AG04450 (cell line): ENCODE measurements at places on chromosomes 16 and 17.

- no peak for DNase-seq
These were observed 7.1 kb downstream of the ALKBH5 start for GRCh38 chr17:18190628-18191235.

DNA sequence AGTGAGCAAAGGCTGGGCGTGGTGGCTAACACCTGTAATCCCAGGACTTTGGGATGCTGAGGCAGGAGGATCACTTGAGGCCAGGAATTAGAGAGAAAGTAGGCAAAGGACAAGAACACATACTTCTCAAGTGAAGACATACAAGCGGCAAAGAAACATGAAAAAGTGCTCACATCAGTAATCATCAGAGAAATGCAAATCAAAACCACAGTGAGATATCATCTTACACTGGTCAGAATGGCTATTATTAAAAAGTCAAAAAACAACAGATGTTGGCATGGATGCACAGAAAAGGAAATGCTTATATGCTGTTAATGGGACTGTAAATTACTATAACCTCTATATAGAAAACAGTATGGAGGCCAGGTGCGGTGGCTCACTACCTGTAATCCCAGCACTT, 12.2 kb upstream of the SLX4 start:
- no peak for DNase-seq

DNA sequence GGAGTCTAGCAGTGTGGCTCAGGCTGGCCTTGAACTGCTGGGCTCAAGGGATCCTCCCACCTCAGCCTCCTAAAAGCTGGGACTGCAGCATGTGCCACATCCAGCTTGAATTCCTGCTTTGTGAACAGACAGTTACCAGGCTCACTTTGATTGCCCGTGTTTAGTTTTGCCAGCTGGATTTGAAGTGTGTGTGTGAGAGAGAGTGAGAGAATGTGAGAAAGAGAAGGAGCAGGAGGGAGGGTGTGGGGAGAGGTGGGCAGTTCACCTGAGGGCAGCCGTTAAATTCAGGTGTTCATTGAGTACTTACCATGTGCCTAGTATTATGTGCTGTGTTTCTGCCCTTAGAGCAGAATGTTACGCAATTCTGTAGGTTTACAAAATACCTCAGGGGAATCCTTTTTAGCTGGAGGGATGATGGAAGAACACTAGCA, 4.7 kb downstream of the DUSP14 start:
- DNase-seq = no peak

DNA sequence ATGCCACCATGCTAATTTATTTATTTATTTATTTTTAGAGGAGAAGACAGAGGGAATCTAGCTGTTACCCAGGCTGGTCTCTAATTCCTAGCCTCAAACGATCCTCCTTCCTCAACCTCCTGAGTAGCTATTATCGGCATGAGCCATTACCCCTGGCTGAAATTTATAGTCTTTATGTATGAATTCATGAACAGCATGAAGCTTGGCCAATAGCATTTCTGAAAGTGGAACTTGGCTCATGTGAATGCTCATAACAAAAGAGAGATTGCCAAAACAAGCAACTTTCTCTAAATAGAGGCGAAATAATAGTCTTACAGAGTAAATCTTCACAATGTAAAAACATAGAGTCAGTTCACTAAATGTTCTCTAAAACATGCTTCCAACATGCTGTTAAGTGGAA, 30.1 kb upstream of the SMURF2 start:
- no peak for DNase-seq

GRCh38 chr17:75075597-75076336, 12.0 kb upstream of the SLC16A5 start:
- no peak for DNase-seq

GRCh38 chr17:11618861-11619566, 20.7 kb downstream of the DNAH9 start:
- DNase-seq = no peak

DNA sequence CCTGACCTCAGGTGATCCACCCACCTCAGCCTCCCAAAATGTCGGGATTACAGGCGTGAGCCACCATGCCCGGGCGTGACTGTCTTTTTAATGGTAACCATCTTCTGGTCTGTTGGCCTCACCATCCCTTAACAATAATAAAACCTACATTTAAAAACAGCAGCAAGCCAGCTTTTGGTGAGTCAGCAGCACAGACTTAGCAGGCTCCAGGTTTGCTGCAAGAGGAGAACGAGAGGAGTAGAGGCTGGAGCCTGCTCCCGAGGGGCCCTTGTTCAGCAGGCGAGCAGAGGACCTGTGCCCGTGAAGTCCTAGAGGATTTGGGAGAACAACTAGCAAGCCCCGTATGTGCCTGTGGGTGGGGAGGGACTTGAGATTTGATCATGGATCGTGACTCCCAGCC, 35.7 kb downstream of the MYH13 start:
- no peak for DNase-seq

GRCh38 chr17:55162556-55162946, 102.2 kb upstream of the HLF start:
- DNase-seq = no peak

DNA sequence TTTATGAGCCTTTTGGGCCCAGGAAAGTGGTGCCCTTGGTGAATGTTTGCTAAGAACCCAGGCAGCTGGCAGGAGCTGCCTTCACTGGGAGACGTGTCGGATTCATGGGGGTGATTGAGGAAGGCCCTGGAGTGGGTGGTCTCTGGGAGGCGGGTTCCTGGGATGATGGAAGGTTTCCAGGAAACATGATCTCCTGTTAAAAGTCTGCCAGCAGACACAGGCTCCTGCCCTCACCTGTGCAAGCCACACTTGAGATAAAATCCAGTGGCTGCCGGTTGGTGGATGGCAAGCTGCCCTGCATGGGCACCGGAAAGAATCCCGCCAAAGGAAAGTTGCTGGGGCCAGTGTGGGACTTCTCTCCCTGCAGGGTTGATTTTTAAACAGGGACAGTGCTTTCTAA, 189.0 kb upstream of the CIBAR2 start:
- DNase-seq = no peak

DNA sequence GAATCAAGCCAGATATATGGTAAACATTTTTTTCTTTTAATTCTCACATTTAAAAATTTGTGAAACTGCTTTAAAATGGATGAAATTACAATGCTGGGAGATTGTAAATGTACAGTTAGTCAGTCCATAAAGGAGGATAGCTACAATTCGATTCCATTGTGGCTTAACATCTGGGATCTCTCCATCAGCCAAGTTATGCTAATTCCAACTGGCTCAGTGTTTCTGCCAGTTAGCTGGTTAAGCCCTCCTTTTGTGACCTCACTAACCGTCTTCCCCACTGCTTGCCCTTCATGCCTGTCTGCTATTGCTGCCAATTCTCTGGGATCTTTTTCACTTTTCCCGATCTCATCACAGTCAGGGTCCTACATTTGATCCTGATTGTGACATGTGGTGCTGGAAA, 1347.6 kb downstream of the CDH11 start:
- DNase-seq = no peak

GRCh38 chr16:17273142-17273561, 197.6 kb downstream of the XYLT1 start:
- peak; percentile 76 for DNase-seq

- no peak for DNase-seq
These were observed 91.3 kb upstream of the SEC14L1 start for GRCh38 chr17:77049440-77049839.

- DNase-seq = no peak
These were observed 86.7 kb downstream of the RMI2 start for GRCh38 chr16:11431915-11432465.

DNA sequence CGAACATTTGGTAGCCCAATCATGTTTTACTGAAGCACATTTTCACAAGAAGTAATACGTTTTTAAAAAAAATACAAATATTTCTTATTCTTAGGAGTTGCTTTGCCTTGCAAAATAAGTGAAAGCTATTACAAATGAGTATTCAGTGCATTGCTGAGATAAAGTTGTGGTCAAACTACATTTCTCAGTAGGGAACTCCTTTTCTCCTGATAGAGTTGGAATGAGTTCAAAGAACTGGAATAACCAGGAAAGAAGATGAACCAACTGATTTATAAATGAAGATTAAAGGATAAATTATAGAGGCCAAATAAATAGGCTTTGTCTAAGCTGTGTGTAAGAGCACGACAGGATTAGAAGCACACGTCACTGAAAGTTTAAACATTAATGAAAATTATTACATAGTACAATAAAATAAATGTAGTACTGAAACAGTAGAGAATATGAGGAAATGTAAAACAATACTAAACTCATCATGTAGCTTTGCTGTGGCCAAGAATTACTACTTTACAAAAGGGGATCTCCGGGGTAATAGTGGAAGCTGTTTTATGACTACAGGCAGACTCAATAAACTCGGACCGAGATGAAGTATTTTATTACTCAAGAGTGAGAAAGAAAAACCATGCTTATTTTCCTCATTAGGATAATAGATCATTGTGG, 73.6 kb downstream of the KCNJ2 start:
- DNase-seq = no peak

DNA sequence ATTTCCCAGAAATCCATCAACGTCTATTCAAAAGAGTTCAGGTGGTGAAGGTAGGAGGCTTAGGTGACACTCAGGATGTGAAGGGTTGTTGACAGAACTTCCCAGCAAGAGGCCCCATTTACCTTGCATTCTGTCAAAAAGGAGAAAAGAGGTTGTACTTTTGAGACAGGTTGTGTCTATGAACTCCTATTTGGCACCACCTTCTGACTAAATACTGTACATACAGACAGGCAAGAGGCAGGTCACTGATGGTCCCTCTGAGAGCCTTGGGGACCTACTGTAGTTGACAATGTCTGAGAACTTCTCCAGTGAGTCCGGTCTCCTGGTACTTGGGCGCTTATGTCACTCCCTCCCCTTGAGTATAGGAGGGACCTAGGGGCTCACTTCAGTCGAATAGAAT, 479.3 kb upstream of the ZFHX3 start:
- DNase-seq = no peak

- DNase-seq = no peak
These were observed 338.9 kb downstream of the CA10 start for GRCh38 chr17:51819341-51820219.

DNA sequence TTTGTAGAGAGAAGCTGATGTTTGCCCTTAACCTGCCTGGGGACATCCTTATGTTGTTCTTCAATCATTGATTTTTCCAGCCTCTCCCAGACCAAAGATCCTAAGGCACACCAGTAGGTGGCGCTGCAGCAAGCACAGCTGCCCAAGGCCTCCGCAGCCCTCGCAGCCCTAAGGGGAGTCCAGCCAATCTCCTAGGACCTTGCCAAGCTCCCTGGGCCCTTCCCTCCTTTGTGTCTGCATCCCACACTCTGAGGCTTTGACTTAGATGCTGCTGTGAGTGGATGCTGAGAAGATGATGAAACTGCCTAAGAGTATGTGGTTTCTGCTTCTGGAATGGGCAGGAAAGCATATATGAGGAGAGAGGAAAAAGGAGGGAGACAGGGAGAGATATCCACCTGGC, 47.1 kb downstream of the SPACA3 start:
- DNase-seq = no peak

DNA sequence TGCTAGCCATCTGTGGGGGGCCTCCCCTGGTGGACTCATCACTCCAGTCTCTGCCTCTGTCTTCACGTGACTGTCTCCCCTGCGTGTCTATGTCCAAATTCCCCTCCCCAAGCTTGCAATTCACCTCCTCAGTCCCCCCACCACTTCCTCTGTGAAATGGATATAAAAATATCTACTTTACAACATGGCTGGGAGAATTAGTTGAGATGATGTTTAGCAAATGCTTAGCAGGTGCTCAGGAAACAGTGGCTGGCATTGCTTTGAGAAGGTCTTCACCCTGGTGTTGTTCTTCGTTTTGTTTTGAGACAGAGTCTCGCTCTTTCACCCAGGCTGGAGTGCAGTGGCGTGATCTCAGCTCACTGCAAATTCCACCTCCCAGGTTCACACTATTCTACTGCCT, 8.3 kb upstream of the ZCCHC14 start:
- no peak for DNase-seq

DNA sequence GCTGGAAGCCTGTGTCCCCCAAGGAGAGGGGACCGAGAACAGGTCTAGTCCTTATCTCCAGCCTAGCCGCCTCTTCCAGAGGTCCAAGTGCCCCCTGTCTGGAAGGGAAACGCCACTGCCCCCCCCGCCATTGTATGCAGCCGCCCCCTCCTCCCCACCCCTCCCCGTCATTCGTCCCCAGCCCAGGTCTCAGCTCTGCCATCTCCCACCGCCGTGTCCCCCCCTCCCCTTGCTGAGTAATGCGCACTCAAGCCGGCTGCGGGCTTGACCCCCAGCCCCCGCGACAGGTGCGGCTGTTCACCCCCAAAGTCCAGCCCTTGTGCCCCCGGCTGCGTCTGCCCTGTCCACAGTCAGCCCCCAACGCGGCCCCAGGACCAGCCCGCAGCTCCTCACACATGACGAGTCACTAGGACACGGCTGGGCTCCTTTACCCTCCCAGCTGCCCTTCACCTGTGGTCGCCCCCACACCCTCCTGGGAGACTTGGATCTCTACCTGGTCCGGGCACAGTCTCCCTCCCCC, 622 bp downstream of the GPRC5B start:
- no peak for DNase-seq

DNA sequence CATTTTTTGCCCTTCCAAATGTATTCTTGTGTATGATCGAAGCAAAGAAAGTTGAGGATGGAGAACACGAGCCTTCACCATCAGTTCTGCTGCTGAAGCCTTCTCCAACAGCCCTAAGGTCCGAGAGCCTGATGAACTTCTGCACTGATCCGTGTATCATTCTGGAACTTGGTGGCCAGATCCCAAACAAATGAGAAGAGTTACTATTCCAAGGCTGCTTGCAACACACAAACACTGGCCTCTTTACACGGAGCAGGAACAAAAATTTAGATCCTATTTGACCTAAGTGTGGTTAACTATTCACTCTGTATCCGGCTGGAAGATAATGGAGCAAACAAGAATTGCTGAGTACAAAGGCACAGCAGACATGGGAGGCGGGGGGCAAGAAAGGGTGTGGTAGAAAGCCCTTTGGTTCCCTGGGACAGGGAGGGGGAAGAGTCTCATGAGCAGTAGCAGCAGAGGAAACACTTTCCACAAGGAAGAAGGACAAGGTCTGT, 282.9 kb downstream of the SOX9 start:
- DNase-seq = no peak

- no peak for DNase-seq
These were observed 340.7 kb downstream of the SNX29 start for GRCh38 chr16:12317121-12317810.

GRCh38 chr16:30805370-30806169, 18.6 kb upstream of the ZNF629 start:
- no peak for DNase-seq

- DNase-seq = no peak
These were observed 1.8 kb downstream of the PRSS22 start for GRCh38 chr16:2856061-2856670.

GRCh38 chr16:28977703-28978662, 3.4 kb downstream of the SPNS1 start:
- DNase-seq = no peak

GRCh38 chr16:77677129-77677528, 45.2 kb upstream of the NUDT7 start:
- no peak for DNase-seq
